ENCODE measurements at places on chromosomes 4 and X.

- peak; percentile 44 for DNase-seq
These were observed at the start of gene GSPT2 for GRCh38 chrX:51743179-51743957. Gene GSPT2, plus strand, starts transcription at chrX:51743442. Its CDS starts 185 bp downstream, at chrX:51743627.

DNA sequence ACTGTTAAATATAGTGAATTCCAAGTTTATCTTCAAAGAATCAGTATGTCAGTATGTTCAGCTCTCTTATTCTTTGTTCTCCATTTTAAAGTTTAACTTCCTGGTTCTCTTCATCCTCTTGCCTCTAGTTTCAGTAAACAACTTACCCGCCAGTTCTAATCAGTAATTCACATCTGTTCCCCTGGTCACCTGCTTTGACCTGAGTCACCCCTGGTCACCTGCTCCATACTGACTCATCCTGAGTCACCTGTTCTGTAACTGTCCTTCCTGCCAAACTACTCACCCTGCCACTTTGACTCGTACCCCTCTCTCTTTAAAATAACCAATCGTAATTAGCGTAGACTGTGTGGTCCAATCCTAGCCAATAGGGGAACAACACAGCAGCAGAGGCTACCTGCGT, 992.7 kb upstream of the HS3ST1 start:
- DNase-seq: no peak

GRCh38 chrX:119871245-119871598, 311 bp downstream of the RNF113A start:
- no peak for DNase-seq

DNA sequence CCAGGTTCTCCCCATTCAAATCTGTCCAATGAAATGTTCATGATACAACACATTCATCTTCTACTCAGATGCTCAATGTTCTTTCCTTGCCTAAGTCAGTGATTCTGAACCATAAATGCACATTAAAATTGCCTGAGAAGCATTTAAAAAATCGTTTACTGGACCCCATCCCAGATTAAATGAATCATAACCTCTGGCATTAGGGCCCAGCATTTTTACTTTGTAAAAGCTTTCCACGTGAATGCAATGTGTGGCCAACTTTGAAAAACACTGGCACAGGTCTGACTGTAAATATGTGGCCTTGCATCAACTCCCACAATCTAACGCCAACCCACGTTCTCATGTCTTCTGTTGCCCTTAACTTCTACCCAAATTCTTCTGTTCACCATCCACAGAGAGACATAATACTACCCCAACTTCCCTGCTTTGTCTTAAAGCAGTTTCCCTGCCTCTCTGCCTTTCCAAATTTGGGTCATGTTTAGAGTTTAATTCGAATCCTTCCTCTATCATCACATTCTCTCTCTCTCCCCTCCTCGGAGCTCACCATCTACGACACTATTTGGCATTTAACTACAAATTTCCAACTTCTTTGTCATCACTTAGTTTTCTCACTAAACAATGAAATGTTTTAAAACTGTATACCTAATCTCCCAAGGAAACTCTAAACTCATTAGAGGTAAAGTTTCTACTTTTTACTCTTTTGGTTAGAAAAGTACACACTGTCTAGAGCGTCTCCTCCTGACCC, 78.7 kb downstream of the PRKG2 start:
- no peak for DNase-seq
